NCI-H460 (cell line): ENCODE measurements at places on chromosomes 7 and 10. TPM values are rescaled to one million over a fixed set of nuclear protein-coding genes. Genes with fewer than 3 reads are reported as not detected.

SLC13A1 gene
- not detected in 2 replicates for total RNA-seq

AFAP1L2 gene
- 0.06 TPM in 1 of 2 replicates, not detected in the other for total RNA-seq

RNF133 gene
- 0.40 and 0.49 TPM in 2 replicates for total RNA-seq

OR6B1 gene
- not detected in 2 replicates for total RNA-seq

TRIM74 gene
- total RNA-seq: 0.12 TPM in 1 of 2 replicates, not detected in the other
